ENCODE measurements at places on chromosomes 12 and 14.

DNA sequence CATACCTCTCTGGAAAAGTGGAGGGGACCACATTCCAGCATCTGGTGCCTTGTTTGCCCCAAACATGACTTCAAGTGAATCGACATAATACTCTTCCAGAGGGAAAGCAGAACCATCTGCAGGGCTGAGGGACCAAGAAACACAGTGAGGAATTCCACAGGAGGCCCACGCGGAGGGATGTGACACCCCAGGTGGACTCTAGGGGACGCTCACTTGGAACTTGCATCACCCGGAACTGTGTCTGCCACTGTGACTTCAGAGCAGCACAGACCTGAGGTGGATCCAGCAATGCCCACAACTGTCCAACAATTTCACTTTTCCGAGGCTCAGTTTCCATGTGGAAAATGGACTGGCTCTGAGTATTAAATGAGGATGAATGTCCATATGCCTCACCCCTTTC, 14.3 kb upstream of the CLMN start:
- DNase-seq = no peak

- no peak for DNase-seq
These were observed 32.6 kb downstream of the P2RX7 start for GRCh38 chr12:121165316-121165715.

GRCh38 chr12:15712823-15713660, 76.1 kb downstream of the EPS8 start:
- no peak for DNase-seq

DNA sequence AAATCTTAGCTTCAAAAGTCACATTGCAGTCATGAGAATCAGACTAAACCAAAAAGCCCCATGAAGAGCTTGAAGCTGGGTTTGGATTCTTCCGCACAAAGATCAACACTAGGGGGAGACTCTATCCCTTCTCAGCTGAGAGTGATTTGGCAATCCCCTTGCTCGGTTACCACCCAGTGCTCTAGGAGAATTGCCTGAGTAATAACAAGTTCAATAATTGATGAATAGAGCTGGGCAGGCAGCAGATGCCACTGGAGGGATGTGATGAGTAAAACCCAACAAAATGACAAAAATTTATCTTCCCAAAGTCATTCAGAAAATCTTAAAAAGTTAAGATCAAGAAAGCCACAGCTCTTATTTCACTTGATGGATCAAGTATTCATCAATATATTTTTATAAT, 185.6 kb upstream of the ARID2 start:
- no peak for DNase-seq

DNA sequence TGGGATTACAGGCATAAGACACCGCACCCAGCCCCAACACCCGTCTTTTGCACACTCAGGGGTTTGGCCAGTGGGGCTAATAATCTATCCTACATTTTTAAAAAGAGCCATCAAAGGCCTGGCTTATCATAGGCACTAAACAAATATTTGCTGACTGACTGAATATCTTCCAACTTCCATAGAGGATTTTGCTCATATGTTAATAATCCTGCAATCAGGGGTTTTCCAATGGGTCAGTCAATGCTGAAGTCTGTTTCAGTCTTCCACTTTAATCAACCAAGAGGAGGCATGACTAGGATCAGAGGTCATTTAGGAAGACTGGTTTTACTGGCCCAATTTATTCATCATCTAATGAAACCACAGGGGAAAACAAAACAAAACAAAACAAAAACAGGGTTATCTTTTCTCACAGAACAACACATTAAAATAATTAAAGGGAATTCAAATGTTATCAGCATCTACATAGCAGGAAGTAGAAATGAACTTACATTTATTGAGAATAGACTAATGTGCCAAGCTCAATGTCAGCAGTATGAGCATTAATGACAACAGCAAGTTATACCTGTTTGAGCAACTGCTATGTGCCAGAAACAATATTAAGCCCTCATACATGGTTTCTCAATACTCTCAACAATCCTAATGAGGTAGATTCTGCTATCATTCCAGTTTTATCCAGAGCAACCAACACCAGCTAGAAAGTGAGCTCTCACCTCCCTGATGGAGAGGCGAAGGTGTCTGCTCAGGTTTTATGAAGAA, 372.2 kb downstream of the EGLN3 start:
- DNase-seq = no peak

DNA sequence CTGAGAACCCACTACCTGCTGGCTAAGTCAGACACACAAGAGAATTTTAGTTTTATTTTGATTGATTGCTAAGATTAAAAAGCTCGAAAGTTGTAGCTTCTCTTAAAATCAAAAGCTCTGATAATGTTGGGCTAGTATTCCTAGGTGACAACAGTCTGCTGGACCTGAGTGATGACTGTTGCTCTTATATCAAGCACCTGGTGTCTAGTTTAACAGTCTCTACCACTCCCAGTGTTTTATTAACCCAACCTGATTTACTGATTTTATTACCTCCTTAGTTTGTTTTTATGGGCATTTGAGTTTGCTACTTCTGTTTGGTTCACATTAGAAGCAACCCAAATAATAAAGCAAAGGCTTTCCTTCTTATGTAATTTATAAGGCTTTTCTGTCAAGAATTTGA, 41.8 kb downstream of the ATP6V1D start:
- DNase-seq = no peak

DNA sequence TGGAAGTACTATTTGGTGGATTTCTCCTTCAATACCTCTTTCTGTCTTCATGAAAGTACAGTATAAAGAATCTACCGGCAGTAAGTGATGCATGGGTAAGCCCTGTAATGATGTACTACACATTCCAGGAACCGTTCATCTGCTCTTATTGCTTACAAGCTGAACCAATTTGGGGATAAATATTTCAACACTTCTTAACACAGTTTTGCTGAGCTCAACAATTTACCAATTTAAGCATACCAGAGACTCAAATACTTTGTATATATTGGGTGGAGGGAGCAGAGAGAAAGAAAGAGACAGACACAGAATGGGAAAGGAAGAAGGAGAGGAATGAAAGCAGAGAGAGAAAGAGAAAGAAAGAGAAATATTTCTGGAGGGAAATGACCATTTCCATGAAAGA, 821.1 kb upstream of the FLRT2 start:
- no peak for DNase-seq

DNA sequence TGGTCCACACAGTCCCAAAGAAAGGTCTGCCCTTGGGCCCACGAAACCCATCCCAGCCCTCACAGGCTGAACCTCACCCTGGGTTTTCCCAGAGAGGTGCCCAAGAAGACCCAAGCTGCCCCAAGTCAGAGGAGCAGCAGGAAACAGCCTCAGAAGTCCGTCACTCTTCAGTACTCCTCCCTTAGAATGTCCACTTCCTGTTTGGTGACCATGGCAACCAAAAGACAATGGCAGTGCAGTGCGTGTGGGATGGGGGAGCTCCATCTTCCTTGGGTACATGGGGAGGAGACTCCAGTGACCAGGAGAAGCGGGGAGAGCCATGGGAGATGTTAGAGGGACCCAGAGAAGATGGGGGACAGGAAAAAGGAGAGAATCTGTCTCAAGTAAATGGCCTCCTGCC, 11.3 kb downstream of the SELPLG start:
- DNase-seq = no peak

GRCh38 chr12:109626378-109627115, 53.0 kb downstream of the MVK start:
- no peak for DNase-seq

- no peak for DNase-seq
These were observed 22.1 kb downstream of the EIF5 start for GRCh38 chr14:103356024-103356682.

All from stimulated activated CD4-positive, alpha-beta T cell treated with anti-CD3 and anti-CD28 coated beads, Interleukin-15, amount 100 ng/mL, for 1 hour (primary cell).